Activated naive CD8-positive, alpha-beta T cell treated with anti-CD3 and anti-CD28 coated beads for 36 hours (primary cell): ENCODE measurements at places on chromosomes 3 and 15.

DNA sequence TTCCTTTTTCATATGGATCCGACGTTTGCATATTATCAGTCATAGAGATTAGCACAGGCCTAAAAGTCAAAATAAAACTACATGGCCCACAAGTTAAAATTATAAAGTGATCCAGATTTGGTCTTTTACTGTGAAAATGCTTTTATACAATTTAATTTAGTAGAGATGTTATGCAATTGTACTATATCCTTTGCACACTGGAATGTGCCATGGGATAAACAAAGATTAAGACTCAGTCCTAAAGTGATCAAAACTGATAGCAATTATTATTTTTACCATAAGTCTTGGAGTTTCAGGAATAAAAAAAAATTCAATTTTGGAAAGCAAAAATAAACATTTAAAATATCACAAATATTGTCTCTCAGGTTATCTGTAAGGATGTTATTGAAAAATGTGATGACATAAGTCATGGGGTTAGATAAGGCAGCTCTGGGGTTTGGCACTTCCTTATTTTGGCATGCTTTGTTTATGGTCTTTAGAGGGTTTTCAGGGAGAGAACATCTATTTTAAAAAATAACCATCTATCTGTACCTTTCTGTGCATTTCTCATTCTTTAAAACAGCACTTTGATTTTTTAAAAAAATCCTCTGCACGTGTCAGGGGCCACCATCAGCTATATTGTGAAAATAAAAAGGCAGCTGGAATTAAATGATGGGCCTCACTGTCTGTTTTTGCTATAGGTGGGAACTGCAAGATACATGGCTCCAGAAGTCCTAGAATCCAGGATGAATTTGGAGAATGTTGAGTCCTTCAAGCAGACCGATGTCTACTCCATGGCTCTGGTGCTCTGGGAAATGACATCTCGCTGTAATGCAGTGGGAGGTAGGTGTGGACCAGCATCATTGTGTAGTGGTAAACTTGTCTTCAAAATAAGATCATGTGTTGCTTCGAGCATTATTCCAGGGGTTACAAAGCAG is 67.3 kb downstream of the TGFBR2 start:
- no peak for DNase-seq

- DNase-seq = no peak
Observed at GRCh38 chr3:54131026-54131605, 8.8 kb downstream of the CACNA2D3 start.

GRCh38 chr3:147483145-147483544 is 74.0 kb downstream of the ZIC1 start:
- DNase-seq = no peak

GRCh38 chr15:76576523-76577279 is 240.1 kb downstream of the ISL2 start:
- DNase-seq = no peak

- DNase-seq = no peak
Observed at GRCh38 chr3:57094575-57094974, 34.1 kb downstream of the SPATA12 start.

- DNase-seq = no peak
Observed at GRCh38 chr3:74673326-74673725, 58.9 kb upstream of the CNTN3 start.

DNA sequence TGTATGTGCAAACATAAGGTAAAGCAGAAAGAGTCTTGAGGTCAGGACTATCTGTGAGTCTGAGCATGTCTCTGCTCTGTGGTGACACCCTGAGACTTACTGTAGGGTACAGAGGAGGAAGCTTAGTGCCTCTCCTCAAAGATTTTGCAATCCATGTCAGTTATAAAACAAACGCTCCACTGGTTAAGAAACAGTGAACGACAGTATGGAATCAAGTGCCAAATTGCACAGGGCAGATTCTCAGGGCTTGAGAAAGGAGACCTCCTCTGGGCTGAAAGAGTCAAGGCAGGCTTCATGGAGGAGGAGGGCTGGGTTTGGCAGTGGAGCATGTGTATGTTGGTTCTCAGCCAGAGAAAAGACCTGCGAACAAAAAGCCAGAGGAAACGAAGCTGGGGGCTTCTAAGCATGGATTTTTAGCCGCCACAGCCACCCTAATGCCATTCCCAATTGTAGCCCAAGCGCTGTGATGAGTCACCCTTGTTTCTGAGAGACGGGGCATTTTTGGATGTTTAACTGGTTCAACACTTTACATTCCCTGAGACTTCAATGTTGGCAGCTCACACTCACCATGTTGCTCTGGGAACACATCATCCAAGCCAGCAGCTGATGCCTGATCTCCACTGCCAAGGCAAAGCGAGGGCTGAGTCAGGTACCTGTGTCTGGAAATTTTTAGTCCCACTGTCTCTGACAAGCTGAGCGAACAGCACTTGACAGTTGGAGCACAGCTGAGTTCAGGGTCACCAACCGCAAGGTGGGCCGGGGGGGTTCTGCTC is 3.4 kb upstream of the DGKG start:
- DNase-seq = no peak

DNA sequence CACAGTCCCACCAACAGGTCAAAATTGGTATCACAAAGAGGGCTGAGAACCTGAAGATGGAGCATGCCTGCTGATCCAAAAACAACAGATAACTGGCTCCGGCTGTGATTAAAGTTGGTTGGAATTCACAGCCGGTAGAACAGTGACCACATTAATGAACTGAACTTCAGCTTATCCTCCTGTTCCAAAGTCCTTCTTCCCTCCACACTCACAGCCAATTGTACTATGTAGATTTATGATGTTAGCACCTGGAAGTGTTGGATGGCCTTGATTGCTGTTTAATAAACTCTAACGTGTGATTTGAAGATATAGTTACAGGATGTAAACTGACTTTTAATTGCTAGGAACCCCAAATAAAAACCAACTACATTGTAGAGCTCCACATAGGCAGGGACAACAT is 367.3 kb upstream of the FRG2C start:
- no peak for DNase-seq

DNA sequence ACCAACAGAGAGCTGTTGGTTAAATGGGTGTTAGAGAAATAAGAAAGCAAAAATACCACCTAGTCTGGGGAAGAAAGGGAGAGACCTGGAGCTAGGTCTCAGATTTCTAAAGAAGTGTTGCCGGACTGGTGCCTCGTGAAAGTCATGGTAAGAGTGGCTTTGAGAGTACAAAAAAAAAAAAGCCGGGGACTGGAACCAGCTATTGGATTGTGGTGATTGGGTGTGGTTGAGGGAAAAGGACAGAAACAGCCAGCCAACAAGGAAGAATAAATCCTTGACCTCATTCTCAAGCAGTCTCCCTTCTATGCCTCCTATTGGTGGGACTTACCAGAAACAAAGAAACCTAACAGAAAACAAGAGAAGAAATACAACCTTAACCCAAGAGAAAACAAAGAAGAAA is 346.4 kb upstream of the KCNMB2 start:
- DNase-seq = no peak

DNA sequence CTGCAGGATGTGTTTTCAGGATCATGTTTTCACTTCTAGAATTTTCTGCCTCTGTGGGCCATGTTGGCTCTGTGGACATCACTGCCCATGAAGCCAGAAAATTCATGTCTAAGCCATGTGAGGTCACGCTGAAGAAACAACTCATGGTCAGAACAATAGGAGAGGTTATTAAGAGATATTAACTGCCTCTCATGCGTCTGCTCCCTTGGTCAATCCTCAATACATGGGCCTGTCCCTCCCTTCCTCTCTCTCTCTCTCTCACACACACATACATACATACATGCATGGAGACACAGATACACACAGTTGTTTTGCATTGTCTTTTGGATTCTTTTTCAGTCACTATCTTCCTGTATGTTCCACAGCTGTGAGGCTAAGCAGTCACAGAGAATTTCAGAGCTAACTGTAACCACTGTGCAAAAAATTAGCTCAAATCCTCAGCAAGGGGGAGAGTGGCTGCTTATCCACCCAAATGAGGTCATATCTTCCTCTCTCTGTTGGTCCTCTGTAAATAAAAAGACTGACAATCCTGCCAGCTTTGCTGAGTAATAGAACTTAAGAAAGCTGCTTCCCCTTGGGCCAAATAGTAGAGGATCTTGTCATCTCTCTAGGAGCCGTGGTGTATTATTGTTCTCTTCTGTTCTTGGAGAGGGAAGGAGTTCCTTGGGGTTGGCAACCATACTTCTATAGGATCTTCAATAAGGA is 45.6 kb downstream of the LRTM1 start:
- DNase-seq = no peak

GRCh38 chr3:55690177-55690576 is 203.1 kb upstream of the WNT5A start:
- no peak for DNase-seq

- DNase-seq = no peak
Observed at GRCh38 chr3:99315896-99316295, 322.5 kb upstream of the COL8A1 start.

- no peak for DNase-seq
Observed at GRCh38 chr3:165835431-165835830, 1.8 kb downstream of the BCHE start.

DNA sequence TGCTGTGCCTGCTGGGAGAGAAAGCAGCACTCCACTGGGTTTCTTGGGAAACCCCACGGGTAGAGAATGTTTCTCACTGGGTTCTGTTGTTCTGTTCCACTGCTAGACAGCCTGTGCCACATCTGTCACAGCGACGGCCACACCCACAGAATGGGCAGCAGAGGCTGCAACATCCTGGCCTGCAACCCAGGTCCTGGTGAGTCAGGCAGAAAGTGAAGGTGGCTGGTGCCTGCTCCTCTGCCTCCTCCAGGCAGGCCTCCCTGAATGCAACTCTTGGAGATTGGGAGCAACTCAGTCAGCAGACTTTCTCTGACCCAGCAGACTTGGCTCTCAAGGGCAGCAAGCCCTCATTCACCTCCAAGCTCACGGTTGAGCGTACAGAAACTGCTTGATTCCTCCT is 13.0 kb downstream of the C3orf18 start:
- DNase-seq = peak; percentile 30

GRCh38 chr3:50161320-50161719 is 6.2 kb downstream of the SEMA3F start:
- DNase-seq = no peak

GRCh38 chr3:160402221-160403027 is 3.0 kb downstream of the SMC4 start:
- no peak for DNase-seq

GRCh38 chr15:72591361-72591760 is 63.1 kb upstream of the GOLGA6B start:
- DNase-seq = no peak
